GM12891 (cell line): ENCODE measurements at places on chromosomes 12 and 14.

DNA sequence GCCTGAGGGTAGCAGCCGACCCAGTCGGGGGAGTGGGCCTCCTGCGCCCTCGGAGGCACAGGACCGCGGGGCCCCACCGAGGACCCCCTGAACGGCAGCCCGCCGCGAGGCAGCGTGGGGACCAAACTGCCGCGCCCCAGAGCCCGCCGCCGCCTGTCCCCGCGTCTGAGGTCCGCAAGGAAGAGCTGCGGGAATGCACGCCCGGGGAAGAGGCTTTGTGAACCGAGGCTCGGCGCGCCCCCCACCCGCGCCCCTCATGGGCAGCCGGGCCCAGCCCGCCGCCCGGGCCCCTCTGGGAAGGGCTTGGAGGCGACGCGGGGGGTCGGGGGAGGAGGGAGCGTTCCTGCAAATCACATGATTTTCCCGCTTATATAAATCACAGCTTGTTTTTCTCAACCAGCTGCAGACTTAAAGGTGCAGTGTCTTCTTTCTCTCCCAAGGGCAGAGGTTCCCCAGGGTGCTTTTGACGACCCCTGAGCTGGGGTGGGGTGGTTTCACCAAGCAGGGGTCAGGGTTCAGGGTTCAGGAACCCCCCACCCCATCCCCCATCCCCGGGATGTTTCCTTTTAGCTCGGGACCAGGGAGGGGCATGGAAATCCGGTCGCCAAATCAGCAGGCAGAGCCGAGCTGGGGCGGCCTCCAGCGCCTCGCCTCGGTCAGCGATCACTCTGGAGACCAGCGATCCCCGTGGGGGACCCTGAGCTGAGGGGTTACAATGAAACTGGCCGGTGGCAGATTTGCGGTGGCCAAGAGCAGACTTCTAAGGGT, 44.7 kb upstream of the ATP23 start:
- no peak for DNase-seq

- no peak for DNase-seq
Measured at GRCh38 chr12:92551853-92552397, 150.9 kb upstream of the PLEKHG7 start.

DNA sequence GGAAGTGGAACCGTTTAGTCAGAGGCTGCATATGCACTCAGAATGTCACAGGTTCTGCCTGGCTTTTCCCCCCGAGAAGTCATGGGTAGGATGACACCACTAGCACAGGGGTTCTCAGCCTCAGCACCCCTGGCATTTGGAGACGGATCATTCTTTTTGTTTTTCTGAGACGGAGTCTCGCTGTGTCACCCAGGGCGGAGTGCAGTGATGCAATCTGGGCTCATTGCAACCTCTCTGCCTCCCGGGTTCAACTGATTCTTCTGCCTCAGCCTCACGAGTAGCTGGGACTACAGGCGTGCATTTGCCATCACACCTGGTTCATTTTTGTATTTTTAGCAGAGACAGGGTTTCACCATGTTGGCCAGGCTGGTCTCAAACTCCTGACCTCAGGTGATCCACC, 28.1 kb downstream of the BCL7A start:
- DNase-seq: no peak

GRCh38 chr12:122150127-122150681, 23.8 kb downstream of the IL31 start:
- no peak for DNase-seq

DNA sequence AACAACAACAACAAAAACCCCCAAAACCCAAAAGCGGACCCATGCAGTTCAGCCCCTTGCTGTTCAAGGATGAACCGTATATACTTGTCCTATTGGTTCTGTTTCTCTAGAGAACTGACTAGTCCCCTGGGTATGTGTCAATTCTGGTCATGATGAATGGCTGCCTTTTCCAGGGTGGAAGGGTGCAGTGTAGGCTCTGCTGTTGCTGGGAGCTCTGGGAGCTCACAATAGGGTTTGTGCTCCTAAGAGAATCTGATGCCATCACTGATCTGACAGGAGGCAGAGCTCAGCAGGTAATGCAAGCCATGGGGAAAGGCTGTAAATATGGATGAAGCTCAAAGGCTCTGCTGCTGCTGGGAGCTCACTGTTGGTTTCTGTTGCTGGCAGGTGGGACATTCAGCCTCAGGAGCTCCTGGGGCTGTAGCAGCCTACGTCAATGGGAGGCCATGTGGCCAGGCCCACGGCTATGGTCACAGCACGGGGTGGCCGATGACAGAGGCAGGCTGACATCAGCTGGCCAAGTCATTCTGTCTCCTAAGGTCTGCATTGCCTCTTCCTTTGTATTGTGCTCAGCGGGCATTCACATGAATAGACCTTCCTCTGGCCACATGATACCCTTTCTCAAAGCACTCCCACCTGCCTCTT, 37.9 kb downstream of the DLK1 start:
- DNase-seq: no peak

- DNase-seq: no peak
Measured at GRCh38 chr14:102822311-102822863, 45.1 kb downstream of the TRAF3 start.

DNA sequence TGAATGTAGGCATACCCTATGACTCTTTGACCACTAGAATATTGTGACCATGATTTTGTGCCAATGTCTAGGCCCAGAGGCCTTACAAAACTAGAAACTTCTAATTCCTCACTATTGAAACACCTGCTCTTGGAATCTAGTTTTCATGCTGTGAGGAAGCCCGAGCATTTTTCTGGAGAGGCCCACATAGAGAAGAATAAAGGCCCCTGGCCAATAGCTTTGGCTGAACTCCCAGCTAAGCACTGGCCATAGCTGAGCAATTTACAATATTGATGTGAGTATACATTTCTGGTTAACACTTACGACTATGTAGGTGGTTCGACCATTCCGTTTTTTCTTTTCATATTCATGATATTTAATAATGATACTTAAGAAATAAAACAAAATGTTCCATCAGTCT, 190.3 kb downstream of the KCNH5 start:
- DNase-seq: no peak

DNA sequence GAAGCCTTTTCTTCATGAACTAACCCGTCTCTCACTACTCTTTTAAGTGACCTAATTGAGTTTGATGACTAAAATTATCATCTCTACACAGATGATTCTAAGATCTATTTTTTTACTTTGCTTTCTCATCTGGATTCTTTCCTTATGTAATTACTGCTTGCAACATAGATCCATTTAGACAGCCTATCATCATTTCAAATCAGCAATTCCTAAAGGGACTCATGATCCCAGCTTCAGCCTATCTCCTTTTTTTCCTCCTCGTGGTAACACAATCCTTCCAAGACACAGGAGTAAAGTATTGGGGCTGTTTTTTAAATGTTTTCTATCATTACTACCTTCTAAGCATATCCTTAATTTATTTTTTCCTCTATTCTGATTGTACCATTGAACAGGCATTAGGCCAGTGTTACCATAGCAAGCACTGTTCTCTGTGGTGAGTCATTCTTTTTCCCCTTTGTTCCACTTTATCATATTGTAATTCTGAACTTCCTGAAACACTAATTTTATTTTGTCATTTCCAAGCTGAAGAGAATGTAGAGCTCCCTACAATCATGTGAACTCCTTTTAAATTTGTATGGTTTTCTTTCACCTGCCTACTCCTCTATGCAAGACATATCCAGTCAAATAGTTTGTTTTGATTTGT, 190.4 kb upstream of the FAR2 start:
- DNase-seq: no peak

GRCh38 chr12:2687726-2688125, 107.0 kb upstream of the FKBP4 start:
- DNase-seq: no peak
